ENCODE measurements at places on chromosomes 3 and 15.
A peak's percentile ranks its signal among the peaks of the same experiment; 100 is the strongest.

DNA sequence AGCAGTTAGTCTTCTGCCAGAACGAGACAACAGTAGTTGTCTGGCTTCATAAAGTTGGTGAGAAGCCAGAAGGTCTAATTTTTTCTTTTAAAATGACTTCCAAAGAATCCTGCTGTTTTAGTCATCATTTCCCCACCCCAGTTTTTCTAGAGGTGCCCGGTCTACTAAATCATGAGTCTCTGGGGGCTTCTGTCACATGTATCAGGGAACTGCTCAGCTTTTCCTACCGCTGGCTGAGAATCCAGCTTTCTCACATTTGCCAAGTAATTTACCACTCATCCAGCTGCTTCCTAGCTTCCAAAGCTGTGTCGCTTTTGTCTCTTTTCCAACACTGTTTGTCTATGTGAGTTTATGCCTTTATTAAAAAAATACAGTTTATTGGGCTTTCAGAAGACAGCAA, 183.3 kb downstream of the NSUN3 start:
- DNase-seq, result no peak

DNA sequence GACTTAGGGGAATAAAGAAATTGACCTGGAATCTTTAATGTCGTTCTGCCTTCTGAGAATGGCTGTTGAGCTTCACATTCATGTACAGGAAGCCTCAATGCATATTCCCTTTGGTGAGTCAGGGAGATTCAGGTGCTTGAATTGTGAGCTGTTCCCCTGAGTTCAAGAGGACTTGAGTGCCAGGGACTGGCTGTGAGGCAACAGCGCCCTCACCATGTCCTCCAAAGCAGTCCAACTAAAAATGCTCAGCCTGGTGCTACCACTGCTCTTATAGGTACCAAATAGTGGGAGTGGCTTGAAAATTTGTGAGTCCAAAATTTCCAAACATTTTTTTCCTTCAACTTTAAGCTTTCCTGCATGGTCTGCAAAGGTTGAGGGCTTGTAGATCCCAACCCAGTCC, 54.1 kb downstream of the LEO1 start:
- DNase-seq, result no peak

DNA sequence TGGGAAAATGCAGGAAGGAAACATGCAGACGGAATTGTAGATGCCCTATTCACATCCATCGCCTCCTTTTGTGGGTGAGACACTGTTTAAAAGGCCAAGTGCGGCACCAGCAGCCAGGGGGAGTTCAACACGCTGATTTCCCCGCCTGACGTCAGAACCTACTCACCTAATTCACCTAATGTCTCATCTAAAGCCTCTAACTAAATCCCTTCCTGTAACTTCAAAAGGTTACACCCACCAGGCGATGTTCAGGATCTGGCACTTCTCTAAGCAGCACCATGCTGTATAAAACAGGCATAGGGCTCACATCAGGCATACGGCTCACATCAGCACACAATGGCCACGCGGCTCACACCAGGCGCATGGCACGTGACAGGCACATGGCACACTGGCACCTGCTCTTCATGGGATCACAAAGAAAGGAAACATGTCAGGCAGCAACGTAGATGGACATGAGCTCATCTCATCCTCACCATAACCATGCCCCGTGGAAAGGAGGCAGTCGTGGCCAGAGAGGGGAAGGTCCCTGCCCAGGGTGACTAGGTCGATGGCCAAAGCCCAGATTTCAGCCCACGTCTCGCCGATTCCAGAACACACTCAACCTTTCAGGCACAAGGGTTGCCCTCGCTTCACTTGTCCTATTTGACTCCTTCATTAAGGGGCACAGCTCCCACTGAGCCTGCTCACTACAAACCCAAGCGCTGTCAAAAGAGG, 21.7 kb downstream of the XXYLT1 start:
- no peak for DNase-seq

DNA sequence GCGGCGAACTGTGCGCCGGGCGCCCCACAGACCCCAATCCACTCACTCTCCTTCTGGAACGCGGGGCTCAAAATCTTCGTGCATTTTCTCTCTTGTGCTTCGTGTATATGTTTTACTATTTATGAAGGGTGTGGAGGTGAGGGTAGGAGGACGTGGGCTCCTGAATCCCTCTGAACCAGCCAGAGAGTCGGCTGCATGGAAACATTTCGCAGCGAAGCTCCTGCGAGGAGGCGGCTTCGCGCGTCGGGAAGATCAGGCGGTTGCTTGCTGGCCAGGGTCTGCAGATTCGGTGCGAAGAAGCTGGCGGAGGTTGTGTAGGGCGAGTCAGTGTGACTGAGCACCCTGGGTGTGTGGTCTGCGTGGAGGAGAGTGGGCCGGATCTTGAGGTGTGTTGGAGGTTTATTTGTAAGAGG, 1.1 kb downstream of the CNTN4 start:
- no peak for DNase-seq

GRCh38 chr3:48402281-48402732, 27.6 kb downstream of the PLXNB1 start:
- DNase-seq, result peak; percentile 78

DNA sequence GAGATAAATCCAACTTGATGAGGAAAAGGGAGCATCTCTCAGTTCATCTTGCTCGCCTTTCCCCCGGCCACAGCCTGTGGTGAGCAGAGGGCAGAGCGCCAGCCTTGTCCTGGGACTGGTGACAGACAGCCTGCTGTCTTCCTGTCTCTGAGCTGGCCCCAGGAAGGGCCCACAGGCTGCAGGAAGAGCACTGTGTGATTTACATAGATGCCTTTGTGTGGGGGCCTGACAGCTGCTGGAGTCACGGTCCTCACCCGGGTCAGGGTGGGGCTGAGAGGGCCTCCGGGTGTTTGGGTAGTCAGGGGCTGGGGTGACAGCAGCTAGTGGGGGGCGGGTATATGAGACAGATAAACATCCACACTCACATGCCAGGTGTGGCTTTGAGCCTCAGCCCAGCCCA, 29.3 kb downstream of the PLA2G4D start:
- DNase-seq, result no peak

- no peak for DNase-seq
These were observed 149.0 kb downstream of the APBA2 start for GRCh38 chr15:29034593-29035335.

Measured in GM04504 (cell line).